Stimulated activated CD4-positive, alpha-beta T cell treated with anti-CD3 and anti-CD28 coated beads, Interleukin-12 subunit alpha, Interleukin-12 subunit beta, amount 100 ng/mL, for 48 hours (primary cell): ENCODE measurements at places on chromosomes 6 and 20.

GRCh38 chr6:131764350-131764749 is 43.5 kb upstream of the ENPP1 start:
- DNase-seq = no peak

GRCh38 chr6:37741757-37742400 is 44.2 kb upstream of the MDGA1 start:
- no peak for DNase-seq

GRCh38 chr6:123635567-123635966 is 1.2 kb downstream of the TRDN start:
- DNase-seq = no peak

DNA sequence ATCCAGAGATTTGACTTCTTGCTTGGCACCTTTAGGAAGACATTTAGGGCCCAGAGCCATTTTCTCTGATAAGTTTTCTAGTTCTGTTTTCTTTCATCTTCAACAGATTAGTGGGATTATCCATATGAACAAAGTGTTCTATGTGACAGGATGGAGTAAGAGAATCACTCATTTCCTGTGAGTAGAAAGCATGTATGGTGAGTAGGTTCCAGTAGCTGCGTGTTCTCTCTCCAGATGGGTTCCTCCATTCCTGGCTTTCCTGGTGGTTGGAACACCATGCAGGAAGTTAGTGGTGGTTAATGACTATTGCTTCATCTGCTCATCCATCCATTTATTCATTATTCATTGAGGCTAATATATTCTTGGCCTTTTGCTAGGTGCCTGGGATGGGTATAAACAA is 54.0 kb downstream of the EFCAB8 start:
- no peak for DNase-seq

GRCh38 chr6:169420912-169421543 is 167.4 kb upstream of the THBS2 start:
- DNase-seq = no peak

GRCh38 chr20:21615617-21616080 is 89.8 kb upstream of the PAX1 start:
- DNase-seq = peak; percentile 37

- no peak for DNase-seq
Observed at GRCh38 chr20:59178983-59179595, 15.5 kb downstream of the ZNF831 start.

DNA sequence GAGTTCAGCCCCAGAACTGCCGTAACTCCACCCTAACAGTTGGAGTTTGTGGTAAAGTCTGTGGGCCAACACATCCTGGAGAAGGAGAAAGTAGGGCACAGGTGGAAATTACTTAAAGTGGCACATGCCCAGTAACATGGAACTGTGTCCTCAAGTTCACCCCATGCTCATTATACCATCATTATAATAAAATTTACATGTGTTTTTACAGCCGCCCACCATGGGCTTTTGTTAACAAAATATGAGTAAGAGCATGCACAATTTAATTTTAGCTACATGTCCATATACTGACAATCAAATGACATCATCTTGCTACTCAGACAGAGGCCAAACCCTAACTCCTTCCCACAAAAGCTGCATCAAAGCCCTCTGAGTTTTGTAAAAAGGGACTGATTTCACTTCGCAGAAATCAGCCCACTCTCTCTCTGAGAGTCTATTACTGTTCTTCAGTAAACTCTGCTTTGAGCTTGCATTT is 17.3 kb upstream of the ELOVL4 start:
- no peak for DNase-seq

- no peak for DNase-seq
Observed at GRCh38 chr6:44918671-44919296, 409.3 kb upstream of the RUNX2 start.

- DNase-seq = no peak
Observed at GRCh38 chr20:2914160-2914559, 40.9 kb downstream of the PTPRA start.

- DNase-seq = no peak
Observed at GRCh38 chr20:46148313-46149208, 30.4 kb downstream of the CD40 start.

DNA sequence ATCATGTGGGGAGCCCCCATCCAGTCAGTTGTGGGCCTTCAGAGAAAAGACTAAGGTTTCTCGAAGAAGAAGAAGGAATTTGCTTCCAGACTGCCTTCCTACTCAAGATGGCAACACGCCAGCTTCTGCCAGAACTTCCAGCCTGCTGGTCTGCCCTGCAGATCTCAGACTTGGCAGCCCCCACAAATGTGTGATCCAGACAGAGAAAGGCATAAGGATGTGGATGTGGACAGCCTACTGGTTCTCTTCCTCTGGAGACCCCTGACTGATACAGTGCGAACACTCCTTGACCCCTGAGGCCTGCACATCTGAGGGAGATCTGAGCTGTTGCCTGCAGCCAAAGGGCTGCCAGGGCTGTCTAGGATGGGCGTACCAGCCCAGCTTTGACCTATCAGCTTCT is 8.6 kb downstream of the GABRR1 start:
- no peak for DNase-seq

GRCh38 chr6:15977050-15977449 is 151.8 kb upstream of the MYLIP start:
- no peak for DNase-seq

GRCh38 chr6:109925075-109925474 is 53.0 kb upstream of the GPR6 start:
- no peak for DNase-seq

DNA sequence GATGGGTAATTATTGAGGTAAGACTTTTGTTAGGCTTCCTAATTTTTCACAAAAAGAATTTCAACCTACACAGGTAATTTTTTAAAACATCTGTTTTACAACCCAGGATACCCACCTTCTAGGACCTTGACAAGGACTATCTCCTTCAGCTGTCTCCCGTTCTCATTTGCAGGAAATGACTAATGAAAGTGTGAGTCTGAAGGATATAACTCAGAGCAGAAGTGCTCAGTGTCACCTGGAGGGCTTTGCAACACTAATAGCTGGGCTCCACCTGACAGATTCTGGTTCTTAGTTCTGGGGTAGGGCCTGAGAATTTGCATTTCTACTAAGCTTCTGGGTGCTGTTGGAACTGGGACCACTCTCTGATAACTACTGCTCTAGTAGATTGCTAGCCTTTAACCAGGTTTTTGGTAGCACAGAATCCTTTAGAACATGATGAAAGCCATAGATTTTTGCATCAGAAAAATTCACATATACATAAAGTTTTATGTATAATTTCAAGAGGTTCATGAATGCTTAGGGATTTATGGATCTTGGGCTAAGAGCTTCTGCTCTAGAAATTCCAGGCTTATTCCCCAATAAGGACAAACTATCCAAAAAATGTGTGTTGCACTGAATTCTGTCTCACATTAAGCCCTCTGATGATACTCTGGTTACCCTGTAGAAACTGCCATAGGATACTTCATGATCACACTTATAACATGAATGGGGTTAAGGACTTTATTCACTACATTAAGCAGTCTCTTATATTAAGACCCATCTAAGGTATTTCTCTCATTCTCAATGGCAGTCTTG is 30.3 kb downstream of the AK9 start:
- no peak for DNase-seq

- DNase-seq = no peak
Observed at GRCh38 chr6:52337633-52338290, 24.2 kb upstream of the PAQR8 start.

DNA sequence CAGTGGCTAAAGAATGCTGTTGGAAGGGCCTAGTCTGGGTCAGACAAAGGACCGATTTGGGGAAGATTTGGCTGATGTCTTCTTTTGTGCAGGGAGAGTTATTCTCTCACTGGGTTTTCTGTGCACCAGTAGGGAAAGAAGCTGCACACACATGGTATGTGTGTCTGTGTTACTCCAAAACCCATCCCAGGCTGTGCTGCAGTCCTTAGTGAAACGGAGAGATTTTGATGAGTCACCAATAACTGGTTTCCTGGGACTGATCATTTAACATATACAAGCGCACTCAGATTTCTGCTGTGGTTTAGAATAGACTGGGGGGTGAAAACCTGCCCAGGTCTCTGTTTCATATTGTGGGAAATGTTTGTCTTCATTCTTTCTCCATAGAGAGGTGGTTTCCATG is 1049.8 kb downstream of the KIF16B start:
- DNase-seq = no peak

GRCh38 chr6:112501705-112502104 is 154.6 kb downstream of the RFPL4B start:
- no peak for DNase-seq

DNA sequence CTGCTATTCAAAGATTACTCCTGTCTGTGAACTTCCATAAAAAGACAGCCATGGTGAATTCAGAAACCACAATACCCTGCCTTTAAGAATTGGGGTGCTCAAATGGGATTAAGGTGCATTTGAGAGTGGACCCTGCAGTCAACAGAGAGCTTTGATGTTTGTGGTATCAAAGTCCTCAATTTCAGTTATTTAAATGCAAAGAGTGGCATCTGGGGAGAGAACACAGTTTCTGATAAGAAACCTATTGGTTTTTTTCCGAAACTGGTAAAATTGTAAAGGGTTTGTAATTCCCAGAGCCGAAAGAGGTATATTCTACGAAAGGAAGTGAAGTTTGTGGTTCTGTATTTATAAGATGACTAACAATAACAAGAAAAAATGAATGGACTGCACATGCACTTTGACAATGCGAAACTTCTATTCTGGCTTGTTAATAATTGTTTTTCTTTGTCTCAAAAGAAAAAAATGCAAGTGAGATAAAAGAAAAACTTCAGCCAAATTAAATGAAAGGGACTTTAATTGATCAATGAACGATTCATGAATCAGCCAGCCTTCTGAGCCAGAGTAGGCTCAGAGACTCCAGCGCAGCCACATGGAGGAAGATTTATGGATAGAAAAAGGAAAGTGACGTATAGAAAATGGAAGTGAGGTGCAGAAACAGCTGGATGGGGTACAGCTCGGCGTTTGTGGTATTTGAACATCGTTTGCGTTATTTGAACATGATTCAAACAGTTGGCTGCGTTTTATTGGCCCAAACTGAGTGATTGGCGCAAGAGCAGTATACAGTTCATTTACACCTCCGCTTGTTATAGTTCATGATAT is 70.5 kb upstream of the DUSP22 start:
- DNase-seq = no peak

DNA sequence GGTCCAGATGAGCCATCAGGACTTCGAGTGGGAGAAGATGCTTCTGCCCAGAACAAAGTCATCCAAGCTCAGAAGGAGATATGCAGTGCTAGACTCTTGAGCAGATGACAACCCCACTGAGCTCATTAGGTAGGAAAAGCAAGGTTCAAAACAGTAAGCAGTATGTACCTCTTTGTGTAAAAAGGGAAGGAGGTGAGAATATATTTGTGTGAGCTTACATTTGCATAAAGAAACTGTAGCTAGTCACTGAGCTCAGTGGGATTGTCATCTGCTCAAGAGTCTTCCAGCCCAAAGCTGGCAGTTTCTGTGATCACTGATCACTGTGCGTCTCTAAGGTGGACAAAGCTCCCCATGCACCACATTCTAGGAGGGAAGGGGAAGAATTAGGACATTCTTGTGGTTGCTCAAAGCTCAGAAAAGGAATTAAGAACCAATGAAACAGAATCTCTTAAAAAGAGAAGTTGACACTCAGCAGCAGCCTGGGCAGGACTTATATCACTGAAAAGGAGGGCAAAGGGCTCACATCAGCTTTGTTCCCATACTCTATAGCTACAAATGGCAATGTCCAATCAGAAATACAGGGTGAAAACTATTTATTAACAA is 90.0 kb upstream of the MAFB start:
- no peak for DNase-seq

DNA sequence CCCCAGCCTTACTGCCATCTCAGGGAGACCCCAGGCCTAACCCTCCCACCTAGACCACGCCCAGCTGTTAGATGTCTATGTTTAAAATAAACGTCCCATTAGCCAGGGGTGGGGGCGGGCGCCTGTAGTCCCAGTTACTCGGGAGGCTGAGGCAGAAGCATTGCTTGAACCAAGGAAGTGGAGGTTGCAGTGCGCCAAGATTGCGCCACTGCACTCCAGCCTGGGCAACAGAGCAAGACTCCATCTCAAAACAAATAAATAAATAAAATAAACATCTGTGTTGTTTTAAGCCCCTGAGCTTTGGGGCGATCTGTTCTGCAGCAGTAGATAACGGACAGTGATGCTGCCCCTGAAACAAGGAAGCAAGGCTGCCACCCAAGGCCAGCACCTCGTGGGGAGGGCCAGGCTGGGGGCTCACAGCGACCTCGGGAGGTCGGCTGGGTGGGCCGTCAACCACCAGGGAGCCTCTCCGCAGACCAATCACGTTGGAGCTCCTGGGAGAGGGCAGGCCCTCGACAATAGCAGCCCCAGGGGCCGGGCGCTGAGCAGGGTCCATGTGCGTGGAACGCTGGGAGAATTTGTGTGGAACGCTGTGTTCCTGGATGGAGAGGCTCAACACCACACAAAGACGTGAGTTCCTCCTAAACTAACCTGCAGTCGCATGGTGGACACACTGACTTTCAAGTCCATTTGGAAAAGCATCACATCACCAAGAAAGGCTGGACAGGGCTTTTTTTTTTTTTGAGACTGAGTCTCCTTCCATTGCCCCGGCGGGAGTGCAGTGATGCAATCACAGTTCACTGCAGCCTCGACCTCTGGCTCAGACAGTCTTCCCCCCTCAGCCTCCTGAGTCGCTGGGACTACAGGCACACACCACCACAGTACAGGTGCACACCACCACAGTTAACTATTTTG is 1.0 kb upstream of the HELZ2 start:
- no peak for DNase-seq

DNA sequence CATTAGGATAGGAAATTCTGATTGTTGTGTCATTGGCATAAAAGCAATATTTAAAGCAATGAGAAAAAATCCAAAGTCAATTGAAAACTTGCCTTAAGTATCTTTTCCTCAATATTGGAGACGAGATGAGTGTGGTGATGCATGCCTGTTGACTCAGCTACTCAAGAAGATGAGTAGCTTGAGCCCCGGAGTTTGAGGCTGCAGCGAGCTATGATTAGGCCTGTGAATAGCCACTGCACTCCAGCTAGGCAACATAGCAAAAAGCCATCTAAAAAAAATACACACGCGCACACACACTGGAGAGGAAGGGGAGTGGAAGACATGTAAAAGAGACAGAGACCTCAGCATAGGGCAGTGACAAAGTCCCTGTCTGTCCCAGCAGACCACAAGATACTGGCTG is 9.7 kb upstream of the MARCKS start:
- no peak for DNase-seq

- DNase-seq = no peak
Observed at GRCh38 chr6:145842693-145843546, 28.3 kb upstream of the FBXO30 start.
